ENCODE measurements at places on chromosomes 3 and 15.

DNA sequence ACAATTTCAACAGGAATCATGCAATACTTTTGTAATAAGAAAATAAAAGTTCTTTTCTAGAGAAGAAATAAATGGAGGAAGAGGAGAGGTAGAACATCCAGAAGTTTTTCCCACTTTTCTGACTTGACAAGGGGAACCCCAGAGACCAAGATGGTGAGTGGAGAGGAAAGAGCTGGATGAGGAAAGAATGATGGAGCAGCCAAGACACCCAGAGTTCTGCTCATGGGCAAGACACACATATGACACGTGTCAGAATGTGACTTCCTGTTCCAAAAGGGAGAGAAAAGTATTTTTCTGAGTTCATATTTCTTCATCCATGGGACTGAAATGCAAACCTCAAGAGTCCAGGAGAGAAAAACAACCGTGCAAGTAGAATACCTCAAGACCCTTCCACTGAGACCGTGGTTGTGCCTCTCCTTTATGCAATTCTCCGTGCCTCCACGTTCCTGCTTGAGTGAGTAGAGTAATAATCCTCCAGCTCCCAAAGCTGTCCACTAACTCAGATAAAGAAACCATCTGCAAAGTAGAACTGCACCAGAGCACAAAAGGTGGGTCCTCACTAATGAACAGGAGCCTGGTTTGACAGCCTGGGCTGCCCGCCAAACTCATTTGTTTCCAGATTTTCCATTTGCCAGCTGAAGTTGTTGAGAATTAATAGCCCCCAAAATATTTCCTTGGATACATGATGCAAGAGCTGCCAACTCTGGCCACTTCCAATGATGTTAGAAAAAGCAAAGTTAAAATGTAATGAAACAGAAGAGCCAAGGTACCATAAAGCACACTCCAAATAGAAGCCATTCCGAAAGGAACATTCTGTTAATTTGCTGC is 272.6 kb upstream of the IGF1R start:
- DNase-seq: peak; percentile 14

GRCh38 chr3:158768881-158769543 is 32.8 kb upstream of the MFSD1 start:
- peak; percentile 88 for DNase-seq

GRCh38 chr3:177251755-177252154 is 54.5 kb upstream of the TBL1XR1 start:
- DNase-seq: no peak

GRCh38 chr15:78550815-78551214 is 10.6 kb downstream of the PSMA4 start:
- DNase-seq: no peak

- no peak for DNase-seq
Observed at GRCh38 chr3:45269952-45270351, 43.9 kb upstream of the TMEM158 start.

DNA sequence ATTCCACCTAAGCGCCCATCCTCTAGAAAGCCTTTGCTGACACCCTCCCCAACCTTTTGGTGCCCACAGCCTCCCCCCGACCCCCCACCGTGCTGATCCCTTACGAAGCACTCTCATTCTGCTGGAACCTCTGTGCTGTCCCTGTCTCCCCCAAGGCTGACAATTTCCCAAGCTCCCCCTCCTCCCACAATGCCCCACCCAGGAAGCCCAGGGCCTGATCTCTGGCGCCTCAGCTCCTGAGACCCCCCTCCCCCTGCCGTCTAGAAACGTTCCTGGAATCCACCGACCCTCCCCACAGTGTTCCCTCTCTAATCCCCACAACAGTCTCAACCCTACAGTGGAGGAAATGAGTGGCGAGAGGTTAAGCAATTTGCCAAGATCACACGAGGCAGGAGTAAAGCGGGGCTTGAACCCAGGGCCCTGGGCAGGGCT is 18.3 kb downstream of the MYL3 start:
- no peak for DNase-seq

DNA sequence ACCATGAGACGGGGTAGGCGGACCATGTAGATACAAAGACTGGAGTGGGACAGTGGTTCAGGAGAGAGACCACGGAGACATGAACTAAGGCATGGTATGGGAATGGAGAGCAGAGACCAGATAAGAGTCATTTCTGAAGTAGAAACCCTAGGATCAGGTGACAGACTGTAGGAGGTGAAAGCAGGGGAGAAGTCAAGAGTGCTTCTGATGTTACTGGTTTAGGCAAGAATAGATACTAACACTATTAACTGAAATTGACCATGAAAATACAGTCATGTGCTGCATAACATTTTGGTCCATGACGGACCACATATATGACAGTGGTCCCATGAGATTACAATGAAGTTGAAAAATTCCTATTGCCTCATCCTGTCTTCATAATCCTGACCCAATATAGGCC is 41.7 kb downstream of the RASGRP1 start:
- DNase-seq: no peak

DNA sequence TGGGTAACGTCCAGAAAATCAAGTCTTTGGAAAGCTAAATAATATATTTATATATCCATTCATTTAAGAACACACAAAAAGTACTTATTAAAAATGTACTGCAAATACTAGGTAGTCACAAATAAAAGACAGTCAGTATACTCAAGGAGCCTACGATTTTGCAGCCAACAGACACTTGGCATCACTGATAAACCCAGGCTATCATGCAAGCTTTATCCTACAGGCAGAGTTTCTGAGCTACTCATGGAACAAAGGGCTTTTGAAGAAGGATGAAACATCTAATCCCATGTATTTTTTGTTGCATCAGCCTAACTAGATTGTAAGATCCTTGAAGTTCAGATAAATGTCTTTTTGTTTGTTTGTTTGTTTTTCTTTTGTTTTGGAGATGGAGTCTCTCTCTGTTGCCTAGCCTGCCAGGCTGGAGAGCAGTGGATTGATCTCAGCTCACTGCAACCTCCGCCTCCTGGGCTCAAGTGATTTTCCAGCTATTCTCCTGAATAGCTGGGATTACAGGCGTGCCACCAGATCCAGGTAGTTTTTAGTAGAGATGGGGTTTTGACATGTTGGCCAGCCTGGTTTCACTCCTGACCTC is 319.4 kb upstream of the MDFIC2 start:
- DNase-seq: no peak

DNA sequence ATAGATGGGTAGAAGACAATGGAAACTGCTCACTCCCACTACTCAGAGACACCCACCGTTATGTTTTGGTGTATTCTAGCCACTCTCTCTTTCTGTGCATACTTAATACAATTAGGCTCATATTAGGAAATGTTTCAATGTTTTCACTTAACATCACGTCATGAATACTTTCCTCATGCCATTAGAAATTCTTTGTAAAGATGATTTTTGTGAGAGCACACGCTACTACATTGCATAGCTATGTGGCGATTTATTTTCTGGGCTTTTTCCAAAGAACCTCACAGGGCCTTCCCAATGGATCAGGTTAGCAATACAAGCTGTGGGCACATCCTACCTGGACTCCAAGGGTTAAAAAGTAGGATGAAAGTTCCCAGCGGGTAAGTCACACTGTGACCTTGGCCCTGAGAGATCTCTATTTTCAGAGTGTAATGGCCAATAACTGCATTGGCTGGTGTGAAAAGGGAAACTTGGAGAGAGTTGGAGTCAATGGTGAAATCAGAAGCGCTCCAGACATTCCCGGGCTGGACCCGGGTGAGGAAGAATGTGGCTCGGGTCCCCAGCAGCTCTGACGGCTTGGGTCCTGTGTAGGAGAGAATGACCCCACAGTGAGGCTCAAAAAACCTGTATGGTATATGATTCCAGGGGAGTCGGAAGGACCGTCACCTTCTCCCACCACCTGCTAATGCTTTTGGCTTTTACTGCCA is 25.8 kb upstream of the TGM5 start:
- no peak for DNase-seq

DNA sequence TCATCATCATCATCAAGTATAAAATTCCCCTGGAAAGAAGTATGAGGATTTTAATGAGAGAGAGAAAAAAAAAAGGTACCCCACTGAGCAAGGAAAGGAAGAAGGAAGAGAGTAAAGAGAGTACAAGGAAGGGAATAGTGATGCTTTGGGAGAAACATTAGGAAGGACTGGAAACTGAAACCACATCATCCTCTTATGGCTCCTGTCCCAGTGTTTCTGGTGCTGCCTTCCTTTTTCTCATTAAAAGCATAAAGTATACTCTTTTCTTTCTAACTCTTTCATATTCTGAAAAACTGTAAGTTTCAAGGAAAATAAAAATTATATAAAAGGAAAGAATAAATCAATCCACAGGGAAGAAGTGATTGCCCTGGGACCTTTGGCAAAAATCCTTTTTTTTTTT is 616.4 kb upstream of the CBLB start:
- DNase-seq: no peak

DNA sequence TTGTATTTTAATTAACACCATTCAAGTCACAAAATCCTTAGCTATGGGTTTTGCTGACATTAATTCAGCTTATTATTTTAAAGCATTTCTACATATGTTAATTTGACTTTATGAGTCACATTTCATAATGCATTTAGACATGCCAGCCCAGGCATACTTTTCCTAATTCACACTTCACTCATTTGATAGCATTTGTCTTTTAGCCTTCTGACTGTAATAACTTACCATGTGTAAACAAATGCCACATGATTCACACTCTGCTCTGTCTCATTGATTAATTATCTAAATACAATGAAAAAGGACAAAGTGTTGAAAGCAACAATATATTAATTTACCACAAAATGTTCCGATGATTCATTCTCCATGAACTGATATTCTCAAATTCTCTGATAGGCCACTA is 927.8 kb upstream of the EPHA6 start:
- DNase-seq: no peak

DNA sequence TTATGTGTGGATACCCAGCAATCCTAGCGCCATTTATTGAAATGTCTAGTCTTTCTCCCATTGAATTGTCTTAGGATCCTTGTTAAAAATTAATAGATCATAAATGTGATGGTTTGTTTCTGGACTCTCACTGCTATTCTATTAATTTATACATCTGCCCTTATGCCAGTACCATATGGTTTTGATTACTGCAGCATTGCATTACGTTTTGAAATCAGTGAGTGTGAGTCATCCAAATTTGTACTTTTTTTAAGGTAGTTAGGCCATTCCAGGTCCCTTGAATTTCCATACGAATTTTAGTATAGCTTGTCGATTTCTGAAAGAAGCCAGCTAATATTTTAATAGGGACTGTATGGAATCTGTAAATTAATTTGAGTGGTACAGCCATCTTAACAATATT is 648.6 kb upstream of the ZNF385D start:
- no peak for DNase-seq

GRCh38 chr15:39290711-39291435 is 290.0 kb upstream of the THBS1 start:
- DNase-seq: no peak

DNA sequence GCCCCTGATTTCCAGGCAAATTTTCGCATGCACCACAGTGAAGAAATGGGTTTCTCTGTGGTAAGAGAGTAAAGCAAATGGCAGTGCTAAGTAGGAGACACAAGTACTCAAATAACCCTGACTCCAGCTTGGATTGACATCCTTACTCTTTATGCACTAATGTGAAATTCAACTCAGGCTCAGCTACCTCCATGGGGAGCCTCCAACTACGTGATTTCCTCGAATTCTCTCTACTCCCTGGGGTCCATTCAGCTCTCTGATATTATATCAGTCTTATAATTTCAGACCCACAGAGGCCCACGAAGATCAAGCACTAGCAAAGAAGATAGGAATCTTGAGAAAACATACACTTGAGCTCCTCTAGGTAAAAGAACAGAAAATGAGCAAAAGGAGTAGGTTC is 407.6 kb upstream of the CCDC54 start:
- DNase-seq: no peak

DNA sequence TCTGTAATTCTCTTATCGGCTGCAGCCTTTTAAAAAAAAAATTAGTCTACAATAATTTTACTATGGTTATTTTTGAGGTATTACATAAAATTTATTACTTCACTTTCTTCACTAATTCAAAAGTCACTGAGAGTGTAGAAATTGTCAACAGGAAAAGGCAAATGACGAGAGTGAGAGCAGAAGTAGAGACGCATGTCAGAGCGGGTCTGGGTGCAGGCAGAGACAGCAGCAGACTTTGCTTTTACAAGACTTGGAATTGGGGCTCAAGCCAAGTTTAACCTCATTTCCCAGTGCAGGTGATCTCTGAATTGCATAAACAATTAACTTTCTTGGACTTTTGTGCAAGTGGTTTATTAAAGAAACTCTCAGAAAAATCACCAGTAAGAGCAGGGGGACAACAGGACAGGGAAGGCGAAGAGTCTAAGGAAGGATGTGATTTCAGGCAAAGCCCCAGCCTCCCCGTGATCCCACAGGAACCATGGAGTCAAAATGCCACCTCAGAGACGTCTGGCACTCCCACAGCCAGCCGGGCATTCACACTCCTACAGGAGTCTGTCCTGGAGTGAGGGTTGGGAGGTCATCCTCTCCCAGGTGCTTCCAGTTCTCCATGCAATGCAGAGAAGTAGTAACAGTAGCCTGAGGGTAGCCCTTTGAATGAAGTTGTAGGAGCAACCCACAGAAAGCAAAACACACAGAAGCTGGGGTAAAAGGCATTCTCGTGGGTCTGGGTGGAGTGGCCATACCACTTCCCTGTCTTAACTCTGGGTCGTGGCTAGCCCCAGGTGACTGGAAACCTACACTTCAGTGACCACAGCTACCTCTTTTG is 274.0 kb upstream of the TGFBR2 start:
- DNase-seq: no peak

DNA sequence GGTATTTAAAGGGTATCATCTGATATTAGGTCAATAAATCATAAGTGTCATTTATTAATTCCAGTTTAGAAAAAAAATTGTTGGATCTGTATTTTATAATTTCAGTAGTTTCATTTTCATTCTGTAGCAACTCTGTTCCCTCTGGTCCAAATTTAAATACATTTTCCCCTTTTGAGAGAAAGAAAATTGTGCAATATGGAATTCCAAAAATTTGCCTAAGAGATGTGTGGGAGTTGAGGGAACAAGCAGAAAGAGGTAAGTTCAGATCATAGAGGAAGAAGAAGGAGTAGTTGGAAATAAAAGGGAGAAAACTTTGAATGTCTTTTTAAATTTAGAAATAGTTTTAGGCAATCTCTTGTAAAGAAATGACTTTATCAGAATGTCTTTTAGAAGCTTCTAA is 48.9 kb upstream of the MME start:
- no peak for DNase-seq

- DNase-seq: no peak
Observed at GRCh38 chr3:143170074-143170473, 50.5 kb downstream of the CHST2 start.

GRCh38 chr3:141170678-141171295 is 60.8 kb upstream of the PXYLP1 start:
- no peak for DNase-seq

GRCh38 chr3:100776097-100776729 is 66.9 kb downstream of the TFG start:
- DNase-seq: no peak

GRCh38 chr3:2655229-2655701 is 454.9 kb downstream of the IL5RA start:
- DNase-seq: no peak

Measured in tongue (tissue), 3 donors.